ENCODE measurements at places on chromosomes 7 and 10. TPM values are rescaled to one million over a fixed set of nuclear protein-coding genes. Genes with fewer than 3 reads are reported as not detected.

- DNase-seq = no peak
- no peaks in the 10 kb centered on the region for H3K27me3 ChIP-seq
- no peaks in the 10 kb centered on the region for H3K4me1 ChIP-seq
Observed at GRCh38 chr10:91198781-91199180, 21.7 kb upstream of the PCGF5 start.

- H3K4me3 ChIP-seq = no peak overlapping the region
- H3K36me3 ChIP-seq = no peaks in the 10 kb centered on the region
- H3K27ac ChIP-seq = no peak overlapping the region
- no peaks in the 10 kb centered on the region for H3K27me3 ChIP-seq
Observed at GRCh38 chr10:51235865-51236264, 161.6 kb downstream of the PRKG1 start.

- H3K27me3 ChIP-seq = no peaks in the 10 kb centered on the region
- H3K4me3 ChIP-seq = peak within 1 kb of the TSS; percentile 54
- peaks cover 11% of the 10 kb centered on the region for H3K4me1 ChIP-seq
- no peaks in the 10 kb centered on the region for H3K36me3 ChIP-seq
- peak; percentile 83 for DNase-seq
Observed at GRCh38 chr7:50782375-50783208, at the start of gene GRB10. Gene GRB10, minus strand, starts transcription at chr7:50782896. Its CDS starts 50,574 bp downstream, at chr7:50732322.

The DPYSL4 gene
- total RNA-seq = 15.2 TPM

DNA sequence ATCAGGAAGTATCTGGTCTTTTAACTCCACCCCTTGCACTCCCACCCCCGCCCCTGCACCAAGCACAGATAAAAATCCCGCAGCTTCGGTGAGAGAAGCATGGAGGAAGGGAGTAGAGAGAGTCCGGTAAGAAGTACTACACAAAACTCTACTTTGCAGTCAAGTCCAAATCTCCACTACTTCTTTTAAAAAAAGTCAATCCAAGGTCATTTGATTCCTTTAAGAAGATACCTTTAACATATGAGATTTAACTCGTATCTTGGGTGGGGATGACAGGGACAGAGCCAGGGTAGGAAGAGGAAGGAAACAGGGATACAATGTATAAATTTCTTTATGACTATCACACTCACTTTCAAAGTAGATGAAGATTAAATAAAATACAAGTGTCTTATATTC is 132.1 kb downstream of the NRBF2 start:
- no peak for DNase-seq
- no peaks in the 10 kb centered on the region for H3K4me1 ChIP-seq
- H3K4me3 ChIP-seq = peak overlapping the region; percentile 79
- H3K27me3 ChIP-seq = no peaks in the 10 kb centered on the region
- no peak overlapping the region for H3K27ac ChIP-seq

GRCh38 chr7:55420530-55420929 is 55.4 kb downstream of the LANCL2 start:
- no peak overlapping the region for H3K4me3 ChIP-seq
- DNase-seq = no peak
- H3K4me1 ChIP-seq = no peaks in the 10 kb centered on the region
- no peak overlapping the region for H3K27ac ChIP-seq
- no peaks in the 10 kb centered on the region for H3K27me3 ChIP-seq
- no peaks in the 10 kb centered on the region for H3K36me3 ChIP-seq

The FAM13C gene
- 0.23 TPM for total RNA-seq

The GIMAP8 gene
- not detected for total RNA-seq

DNA sequence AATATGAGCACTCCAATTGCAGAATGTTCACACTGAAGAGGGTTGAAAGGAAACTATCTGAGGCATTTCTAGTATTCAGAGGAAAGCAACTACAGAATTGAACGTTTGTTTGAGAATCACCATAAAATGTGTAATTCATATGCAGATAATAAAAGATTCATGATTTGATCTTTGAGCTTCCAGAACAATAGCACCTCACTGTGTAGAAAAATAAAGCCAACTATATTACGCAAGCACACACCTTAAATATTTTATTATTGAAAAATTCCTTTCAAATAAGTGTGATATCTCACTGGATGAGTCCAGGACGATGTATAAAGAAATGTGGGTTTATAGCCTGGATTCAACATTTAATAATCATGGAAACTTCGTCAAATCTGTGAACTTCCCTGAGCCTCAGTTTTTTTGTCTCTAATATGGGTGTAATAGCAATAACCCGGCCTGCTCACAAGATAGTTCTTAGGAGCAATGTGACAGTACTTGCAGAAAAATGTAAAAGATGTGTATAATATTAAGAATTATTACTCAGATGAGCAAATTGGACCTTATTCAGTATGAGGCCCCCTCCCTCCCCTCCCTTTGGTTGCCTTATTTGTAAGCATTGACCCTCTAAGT is 11.5 kb upstream of the CAV2 start:
- no peak for DNase-seq
- H3K4me3 ChIP-seq = no peak overlapping the region
- H3K4me1 ChIP-seq = no peaks in the 10 kb centered on the region
- H3K27me3 ChIP-seq = no peaks in the 10 kb centered on the region
- H3K36me3 ChIP-seq = no peaks in the 10 kb centered on the region

The OR2A12 gene
- not detected for total RNA-seq

DNA sequence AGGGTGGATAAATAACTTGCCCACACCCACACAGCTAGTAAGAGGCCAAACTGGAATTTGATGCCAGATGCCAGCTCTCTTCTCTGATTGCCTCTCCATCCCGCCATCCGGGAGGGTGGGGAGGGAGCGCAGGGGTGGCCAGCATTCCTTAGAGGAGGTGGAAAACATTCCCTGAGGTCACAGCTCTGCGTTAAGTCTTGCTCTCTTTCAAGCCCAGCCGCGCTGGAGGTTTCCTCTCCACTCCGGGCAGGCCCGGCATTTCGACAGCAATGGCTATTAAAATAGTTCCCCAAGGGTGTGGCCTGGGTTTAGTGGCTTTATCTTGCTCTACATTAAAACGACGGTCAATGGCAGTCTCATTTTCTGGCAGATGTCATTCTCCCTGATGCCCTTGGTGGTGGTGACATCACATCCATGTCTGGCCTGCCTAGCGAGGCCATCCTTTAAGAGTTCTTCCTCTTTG is 16.1 kb upstream of the C10orf71 start:
- no peak for DNase-seq
- H3K27me3 ChIP-seq = no peaks in the 10 kb centered on the region
- no peaks in the 10 kb centered on the region for H3K4me1 ChIP-seq

The SPDYE18 gene
- not detected for total RNA-seq

DNA sequence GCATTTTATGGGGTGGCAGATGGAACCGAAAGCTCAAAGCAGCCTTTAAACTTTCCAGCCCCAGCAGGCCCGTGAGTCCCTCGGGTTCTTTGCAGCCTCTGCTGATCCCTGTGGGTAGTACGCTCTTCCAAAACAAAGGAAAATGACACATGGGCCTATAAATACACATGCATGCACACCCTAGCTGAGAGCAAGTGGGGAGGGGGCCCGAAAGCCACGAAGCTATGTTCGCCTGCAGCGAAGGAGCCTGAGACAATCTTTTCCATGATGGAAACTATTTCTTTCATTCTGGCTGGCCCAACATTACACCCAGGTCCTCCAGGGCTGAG is 32.2 kb downstream of the CALML5 start:
- H3K27me3 ChIP-seq = no peaks in the 10 kb centered on the region
- no peak overlapping the region for H3K27ac ChIP-seq
- H3K4me3 ChIP-seq = no peak overlapping the region
- no peaks in the 10 kb centered on the region for H3K36me3 ChIP-seq
- DNase-seq = peak; percentile 43

The PRPS1L1 gene
- not detected for total RNA-seq

- H3K4me1 ChIP-seq = peaks cover 24% of the 10 kb centered on the region
- no peaks in the 10 kb centered on the region for H3K36me3 ChIP-seq
- no peak overlapping the region for H3K4me3 ChIP-seq
- DNase-seq = no peak
- H3K27ac ChIP-seq = no peak overlapping the region
Observed at GRCh38 chr10:128087146-128087883, 38.9 kb downstream of the MKI67 start.

- H3K27ac ChIP-seq = no peak overlapping the region
- no peak overlapping the region for H3K4me3 ChIP-seq
- H3K27me3 ChIP-seq = no peaks in the 10 kb centered on the region
- H3K4me1 ChIP-seq = no peaks in the 10 kb centered on the region
- DNase-seq = no peak
Observed at GRCh38 chr7:72234086-72234485, 178.1 kb downstream of the CALN1 start.

The ASZ1 gene
- total RNA-seq = not detected

The OR9A2 gene
- total RNA-seq = not detected

GRCh38 chr10:71244431-71245419 is 32.4 kb downstream of the UNC5B start:
- no peak for DNase-seq
- no peaks in the 10 kb centered on the region for H3K4me1 ChIP-seq
- no peak overlapping the region for H3K27ac ChIP-seq
- H3K27me3 ChIP-seq = no peaks in the 10 kb centered on the region
- H3K36me3 ChIP-seq = no peaks in the 10 kb centered on the region

GRCh38 chr7:150356265-150356897 is 12.2 kb upstream of the REPIN1 start:
- no peak for DNase-seq
- no peaks in the 10 kb centered on the region for H3K36me3 ChIP-seq
- no peak overlapping the region for H3K27ac ChIP-seq
- H3K4me1 ChIP-seq = peaks cover 4% of the 10 kb centered on the region
- no peak overlapping the region for H3K4me3 ChIP-seq

The ARHGAP22 gene
- 11.2 TPM for total RNA-seq

DNA sequence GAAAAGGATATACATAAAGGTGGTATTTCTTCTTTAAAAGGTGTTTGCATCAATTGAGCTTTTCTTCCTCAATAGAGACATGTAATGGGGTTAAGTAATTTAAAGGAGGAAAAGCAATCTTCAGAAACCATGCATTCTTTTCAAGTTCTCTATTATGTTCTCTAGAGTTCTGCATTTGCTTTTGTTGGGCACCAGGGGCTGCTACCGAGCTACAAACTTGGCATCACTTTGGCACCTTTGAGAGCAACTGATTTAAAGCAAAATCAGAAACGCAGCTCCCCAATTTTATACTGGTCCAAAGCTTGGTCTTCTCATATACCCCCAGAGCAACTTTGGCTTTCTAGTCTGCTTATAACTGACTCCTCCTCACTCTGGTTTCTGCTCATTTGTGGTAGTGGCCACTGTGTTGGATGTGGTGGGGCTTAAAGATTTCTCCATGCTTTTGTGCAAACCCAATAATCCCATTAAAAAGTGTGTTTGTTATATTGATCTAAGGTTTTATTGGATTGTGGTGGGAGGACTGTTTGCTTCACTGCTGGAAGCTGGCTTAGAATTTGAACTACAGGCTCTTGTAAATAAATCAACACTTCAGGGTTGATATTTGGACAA is 712.1 kb downstream of the PHTF2 start:
- no peak overlapping the region for H3K27ac ChIP-seq
- H3K4me1 ChIP-seq = peaks cover 1% of the 10 kb centered on the region
- H3K36me3 ChIP-seq = no peaks in the 10 kb centered on the region
- DNase-seq = peak; percentile 41

GRCh38 chr7:43303740-43304241 is 191.3 kb downstream of the HECW1 start:
- H3K27me3 ChIP-seq = no peaks in the 10 kb centered on the region
- DNase-seq = no peak
- no peak overlapping the region for H3K27ac ChIP-seq
- no peaks in the 10 kb centered on the region for H3K36me3 ChIP-seq
- H3K4me1 ChIP-seq = peaks cover 6% of the 10 kb centered on the region

Measured in H1 (cell line).